NK-92 treated with Interleukin-12 subunit alpha and Interleukin-12 subunit beta, amount 100 ng/mL, for 24 hours (cell line): ENCODE measurements at places on chromosomes 2 and 18.

DNA sequence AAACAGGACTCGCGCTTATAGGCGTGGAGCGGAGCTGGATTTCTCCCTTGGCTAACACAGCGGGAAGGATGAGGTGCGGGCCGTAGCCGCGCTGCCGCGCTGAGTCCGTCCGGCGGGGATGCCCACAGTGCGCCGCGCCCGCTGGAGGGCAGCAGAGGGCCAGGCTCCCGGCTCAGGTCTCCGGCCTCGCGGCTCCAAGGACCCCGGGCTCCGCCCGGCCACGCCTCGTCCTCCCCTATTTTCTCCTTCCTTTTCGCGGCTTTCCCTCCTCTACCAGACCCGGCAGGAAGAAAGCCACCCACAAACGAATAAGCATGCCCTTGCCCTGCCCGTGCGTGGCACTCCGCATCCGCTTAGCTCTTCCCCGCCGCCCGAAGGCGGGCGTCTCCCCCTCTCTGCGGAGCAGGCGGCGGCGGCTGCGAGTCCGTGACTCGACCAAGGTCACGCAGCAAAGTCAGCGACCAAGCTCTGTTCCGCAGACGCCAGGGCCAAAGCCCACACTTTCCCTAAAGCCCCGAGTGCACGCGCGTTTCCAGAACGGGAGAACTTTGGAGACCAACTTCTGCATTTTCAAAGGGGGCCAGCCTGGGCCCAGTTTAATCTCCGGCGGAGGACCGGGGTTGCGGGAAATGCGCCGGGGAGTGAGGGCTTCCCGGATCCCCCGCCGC, 48.5 kb downstream of the KCNIP3 start:
- no peak for DNase-seq

- peak; percentile 67 for DNase-seq
Observed at GRCh38 chr2:203673933-203674332, 32.5 kb upstream of the CD28 start.

GRCh38 chr2:124973396-124973795, 948.3 kb downstream of the CNTNAP5 start:
- DNase-seq = no peak

DNA sequence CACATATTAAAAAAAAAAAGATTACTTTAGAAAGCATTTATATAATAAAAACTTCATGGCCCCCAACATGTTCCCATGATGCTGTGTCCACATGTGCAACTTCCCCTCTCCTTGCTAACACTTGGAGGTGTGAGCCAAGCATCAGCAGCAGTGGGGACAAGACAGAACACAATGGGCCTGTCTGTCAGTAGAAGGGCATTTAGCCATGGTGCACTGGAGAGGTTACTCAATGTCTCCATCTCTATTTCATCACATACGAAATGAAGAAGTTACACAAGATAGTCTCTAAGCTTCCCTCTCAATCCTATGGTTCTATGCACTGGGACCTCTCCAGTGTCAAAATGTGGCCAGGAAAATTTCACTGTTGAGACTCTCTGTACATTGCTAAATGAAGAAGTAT, 2.5 kb downstream of the VIT start:
- DNase-seq = no peak

- DNase-seq = no peak
Observed at GRCh38 chr2:84889332-84889731, 8.4 kb upstream of the TRABD2A start.

DNA sequence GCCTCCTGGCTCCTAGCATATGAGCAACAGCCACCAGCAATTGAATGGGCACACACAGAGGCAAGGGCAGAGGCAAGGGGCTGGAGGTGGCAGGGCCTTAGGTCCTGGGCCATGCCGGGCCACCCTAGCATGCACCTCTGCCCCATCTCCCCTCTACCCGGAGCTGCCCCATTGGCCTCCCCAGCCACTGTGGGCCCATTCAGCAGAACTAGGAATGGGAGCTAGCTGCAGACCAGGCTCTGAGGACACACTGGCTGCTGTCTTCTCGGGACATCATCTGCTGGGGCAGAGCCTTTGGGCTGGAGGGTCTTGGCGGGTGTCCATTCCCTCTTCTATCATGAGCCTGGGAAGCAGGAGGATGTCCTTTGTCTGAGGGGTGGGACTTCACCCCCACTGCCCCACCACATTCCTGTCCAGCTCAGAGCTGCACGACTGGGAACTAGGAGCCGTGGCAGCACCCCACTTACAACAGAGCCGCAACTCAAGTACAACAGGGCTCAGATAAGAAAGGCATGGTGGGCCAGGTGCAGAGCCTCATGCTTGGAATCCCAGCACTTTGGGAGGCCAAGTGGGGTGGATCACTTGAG, 800 bp downstream of the VIL1 start:
- no peak for DNase-seq
